ENCODE measurements at places on chromosomes 16 and 17. TPM values are rescaled to one million over a fixed set of nuclear protein-coding genes. Genes with fewer than 3 reads are reported as not detected.

Gene CTRB1
- total RNA-seq = not detected

GRCh38 chr16:9098377-9099090 lies 7.1 kb downstream of the HAPSTR1 start:
- no peak for DNase-seq

GRCh38 chr16:12265108-12265507 lies 288.6 kb downstream of the SNX29 start:
- no peak for DNase-seq

- no peak for DNase-seq
Measured at GRCh38 chr16:21565861-21566669, 33.3 kb upstream of the METTL9 start.

All from left ventricle myocardium inferior (tissue), 1 donor.